ENCODE measurements at places on chromosomes 1 and 21.

DNA sequence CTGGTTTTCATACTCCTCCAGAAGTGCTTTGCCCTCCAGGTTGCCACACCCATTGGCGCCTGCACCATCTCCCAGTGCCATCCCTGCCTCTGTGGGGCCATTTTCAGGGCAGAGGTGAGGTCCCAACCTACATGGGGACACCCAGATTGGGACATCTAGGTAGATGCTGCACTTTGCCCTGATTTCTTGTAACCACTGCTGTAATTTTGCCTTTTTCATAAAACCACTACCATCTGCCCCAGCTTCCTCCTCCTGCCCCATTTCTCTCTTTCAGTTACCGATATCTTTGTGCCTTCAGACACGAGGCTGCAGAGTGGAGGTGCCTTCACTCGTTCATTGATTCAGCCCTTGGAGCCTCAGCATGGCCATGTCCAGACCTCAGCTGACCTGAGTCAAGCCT is 21.4 kb downstream of the FAAH start:
- DNase-seq = no peak

DNA sequence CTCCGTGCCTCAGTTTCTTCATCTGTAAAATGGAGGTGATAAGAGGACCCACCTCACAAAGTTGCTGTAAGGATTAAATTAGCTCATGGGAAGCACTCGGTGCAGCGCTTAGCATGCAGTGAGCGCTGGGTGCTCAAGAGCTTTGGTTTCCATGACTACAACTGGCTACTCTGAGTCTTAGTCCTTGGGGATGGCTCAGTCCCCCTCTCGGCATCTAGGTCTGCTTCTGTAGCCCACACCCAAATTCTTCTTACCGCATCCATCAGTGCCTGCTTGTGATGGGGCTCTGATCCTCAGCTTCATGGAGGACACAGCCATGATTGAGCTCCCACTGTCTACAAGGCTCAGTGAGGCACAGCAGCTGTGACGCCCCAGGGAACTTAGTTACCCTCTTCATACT is 159.0 kb downstream of the ACTL8 start:
- no peak for DNase-seq

DNA sequence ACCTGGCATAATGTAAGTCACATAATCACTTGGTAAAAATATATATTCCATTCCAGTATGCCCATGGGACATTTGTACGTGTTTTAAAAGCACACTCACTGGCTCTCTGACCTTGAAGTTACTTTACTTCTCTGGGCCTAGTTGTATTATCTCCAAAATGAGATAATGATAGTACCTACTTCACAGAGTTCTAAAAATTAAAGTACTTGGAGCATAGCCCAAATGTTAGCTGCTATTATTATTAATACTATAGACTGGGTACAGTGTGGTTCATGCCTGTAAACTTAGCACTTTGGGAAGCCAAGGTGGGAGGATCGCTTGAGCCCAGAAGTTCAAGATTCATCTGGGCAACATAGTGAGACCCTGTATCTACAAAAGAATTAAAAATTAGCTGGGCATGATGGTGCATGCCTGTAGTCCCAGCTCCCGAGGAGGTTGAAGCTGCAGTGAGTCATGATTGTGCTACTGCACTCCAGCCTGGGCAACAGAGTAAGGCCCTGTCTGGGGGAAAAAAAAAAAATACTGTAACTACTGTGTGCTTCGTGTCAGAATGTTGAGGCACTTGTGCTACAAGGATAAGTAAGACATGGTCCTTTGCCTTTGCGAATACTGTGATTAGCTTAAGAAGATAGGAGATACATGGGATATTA is 45.7 kb downstream of the TDRD5 start:
- DNase-seq = no peak

GRCh38 chr21:36756527-36756926 is 57.6 kb downstream of the SIM2 start:
- no peak for DNase-seq

- DNase-seq = no peak
Measured at GRCh38 chr1:186188736-186189135, 186.3 kb downstream of the TPR start.

DNA sequence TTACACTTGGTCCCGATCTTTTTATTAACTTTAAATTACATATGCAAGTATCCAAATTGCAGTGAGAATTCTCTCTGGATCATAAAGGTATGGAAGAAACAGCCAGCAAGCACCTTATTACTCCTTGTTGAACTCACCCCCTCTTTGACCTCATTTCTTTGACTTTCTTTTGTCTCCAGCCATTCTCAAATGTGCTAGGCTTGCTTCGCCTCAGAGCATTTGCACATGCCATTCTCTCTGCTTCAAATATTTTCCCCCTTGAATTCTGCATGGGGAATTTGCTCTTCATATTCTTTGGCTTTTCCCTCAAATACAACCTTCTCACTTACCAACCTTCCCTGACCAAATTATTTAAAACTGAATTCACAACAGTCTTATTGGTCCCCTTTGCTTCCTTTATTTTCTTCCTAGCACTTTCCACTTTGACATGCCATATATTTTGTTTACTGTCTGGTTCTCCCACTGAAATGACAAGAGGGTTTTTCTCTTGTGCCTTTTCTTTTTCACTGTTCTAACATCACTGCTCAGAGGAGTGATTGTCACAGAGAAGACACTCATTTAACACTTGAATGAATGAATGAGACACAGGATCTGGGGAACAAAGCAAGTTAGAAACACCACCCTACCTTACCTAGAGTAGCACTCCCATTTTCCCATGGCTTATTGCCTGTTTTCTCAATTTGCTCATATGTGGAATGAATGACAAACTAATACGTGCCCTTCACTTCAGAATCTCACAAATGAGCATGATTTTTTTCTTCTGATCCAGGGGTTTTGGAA is 1.4 kb upstream of the PGBD2 start:
- DNase-seq = no peak

DNA sequence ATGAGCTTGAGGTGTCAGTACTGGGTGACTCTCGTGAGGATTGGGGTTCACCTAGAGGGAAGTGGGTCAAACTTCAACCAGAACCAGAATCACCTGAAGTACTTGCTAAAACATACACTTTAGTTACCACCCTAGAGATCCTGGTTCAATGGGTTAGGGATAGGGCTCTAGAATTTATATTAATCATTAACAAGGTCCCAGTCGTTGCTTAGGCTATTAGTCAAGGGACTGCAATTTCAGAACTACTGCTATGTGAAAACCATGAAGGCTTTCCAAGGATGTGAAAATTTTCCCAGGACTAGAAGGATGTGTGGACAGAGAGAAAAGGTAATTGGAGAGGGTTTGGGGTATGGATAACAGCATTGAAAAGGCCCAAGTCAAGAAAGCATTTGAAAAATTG is 162.6 kb downstream of the GRIK1 start:
- no peak for DNase-seq

- DNase-seq = no peak
Measured at GRCh38 chr1:176462674-176463378, at the start of gene PAPPA2. TSS of gene PAPPA2 (plus strand) at chr1:176463175. CDS start at chr1:176556323, 93,148 bp downstream.

GRCh38 chr1:162562470-162562828 is 927 bp downstream of the UAP1 start:
- DNase-seq = peak; percentile 39

GRCh38 chr1:202807926-202808757 is at the start of gene KDM5B:
TSS of gene KDM5B (minus strand) at chr1:202808421. CDS start at chr1:202808305, 116 bp downstream.
- peak; percentile 55 for DNase-seq

DNA sequence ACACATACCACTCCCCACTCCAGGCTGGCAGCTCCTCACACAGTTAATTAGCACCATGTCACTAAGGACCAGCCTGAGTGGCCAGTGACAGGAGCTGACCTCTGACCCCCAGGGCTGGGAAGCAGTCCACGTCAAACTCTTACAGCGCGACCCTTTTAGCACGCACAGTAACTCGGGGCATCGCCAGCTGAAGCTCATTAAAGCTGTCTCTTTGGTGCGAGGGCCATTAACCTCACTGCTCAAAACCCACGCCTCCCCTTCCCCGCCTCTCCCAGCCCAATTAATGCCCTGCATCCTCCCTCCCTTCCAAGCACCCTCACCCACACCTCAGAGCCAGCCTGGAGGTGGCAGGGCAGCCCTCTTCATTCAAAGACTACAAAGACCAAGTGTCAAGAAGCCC is 31.7 kb downstream of the DMAP1 start:
- DNase-seq = no peak

- peak; percentile 27 for DNase-seq
Measured at GRCh38 chr1:178277793-178278530, 184.1 kb downstream of the RASAL2 start.

GRCh38 chr1:54273092-54273794 is 73.3 kb downstream of the MRPL37 start:
- no peak for DNase-seq

DNA sequence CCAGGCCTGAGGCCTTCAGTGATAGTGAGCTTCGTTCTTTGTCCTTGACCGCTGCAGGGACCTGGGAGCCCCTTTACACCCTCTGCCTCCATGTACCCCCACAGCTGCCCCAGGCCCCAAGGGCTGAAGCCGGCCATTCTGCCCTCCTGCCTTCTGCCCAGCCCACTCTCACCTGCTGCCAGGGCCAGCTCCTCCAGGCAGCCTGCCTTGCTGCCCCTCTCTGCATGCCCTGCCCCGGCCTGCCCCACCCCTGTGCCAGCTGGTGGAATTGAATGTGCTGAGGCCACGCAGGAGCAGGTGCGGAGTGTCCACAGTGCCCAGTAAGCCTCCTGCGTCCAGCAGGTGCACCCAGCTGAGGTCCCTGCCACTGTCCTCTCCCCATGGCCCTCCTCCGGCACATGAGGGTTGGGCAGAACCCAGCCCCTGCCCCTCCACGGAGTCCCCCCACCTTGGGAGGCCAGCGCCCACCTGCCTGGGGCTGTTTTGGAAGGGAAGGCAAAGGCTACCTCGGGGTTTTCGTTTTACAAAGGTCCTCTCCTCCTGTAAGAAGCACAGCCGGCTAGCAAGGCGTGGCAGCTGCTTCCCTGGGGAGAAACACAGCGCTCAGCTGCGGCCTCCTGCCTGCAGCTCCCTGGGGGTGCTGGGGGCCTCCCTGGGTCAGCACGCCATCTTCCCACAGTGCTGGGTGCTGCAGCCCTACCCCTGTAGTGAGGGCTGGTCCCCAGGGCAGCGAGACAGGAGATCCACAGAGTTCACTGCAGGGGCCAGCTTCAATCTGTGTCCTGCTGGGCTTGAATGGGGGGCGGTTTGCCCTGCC is 21.0 kb downstream of the MMEL1 start:
- no peak for DNase-seq

DNA sequence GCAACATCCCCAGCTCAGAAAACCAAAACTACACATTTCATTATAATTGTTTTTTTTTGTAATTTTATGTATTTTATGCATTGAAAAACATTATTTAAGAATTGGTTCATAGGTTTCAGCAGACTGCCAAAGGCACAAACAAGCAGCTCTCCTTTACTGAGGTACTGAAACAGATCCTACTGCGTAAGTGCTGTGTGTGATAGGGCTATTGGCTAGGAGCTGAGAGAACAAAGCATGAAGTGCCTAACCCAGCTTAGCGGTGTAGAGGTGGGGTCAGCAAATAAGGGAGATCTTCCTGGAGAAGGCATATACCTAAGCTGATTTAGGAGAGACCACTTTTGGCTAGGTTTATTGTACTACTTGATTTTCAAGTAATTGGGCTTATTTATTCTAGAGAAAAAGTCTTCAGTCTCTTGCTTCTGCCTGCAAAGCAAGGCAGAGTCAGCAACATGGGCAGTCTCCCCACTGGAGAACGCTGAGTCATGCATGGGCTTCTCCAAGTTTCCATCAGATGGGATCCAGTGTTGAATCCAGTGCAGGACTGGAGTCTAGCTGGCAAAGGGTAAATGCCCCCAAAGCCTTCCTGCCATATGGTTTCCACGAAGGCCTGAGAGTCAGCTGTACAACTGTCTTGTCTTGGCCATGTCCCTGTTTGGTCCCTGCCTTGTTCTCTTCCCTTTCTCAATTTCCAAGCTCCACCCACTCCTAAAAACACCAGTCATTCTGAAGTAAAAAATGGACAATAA is 18.0 kb upstream of the YTHDF2 start:
- DNase-seq = no peak

GRCh38 chr1:241406421-241406820 is 49.4 kb upstream of the RGS7 start:
- DNase-seq = no peak

DNA sequence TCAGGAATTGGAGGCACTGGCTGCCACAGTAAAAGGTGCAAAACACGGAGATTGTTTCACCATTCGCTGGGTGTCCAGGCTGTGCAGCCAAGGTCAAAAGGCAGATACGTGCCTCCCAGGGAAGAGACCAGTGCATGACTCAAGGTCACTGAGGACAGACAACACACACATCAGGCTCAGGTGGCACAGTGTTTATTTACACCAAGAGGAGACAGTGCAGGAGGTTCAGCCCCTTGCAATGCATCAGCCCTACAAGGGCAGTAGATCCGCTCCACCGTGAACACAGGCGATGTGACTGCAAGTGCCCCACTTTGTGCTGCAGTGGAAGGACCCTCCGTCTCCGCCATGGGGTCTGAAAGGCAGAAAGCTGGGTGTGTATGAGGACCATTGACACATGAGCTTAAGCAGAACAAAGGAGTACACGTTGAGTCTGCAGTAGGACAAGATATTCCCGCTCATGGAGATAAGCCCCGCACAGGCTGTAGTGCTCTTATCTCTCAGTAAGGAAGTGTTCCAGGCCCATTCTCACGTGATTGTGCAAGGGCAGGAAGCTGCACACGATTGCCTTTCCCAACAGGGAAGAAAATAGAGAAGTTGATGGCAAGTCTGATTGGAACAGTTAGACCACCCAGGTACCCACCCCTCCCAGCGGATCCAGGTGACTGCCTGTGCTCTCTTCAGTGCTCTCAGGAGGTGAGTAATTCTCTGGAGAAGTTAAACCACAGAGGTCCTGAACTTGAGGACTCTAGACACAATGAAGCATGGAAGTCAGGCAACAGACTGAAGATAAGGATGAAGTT is 37.5 kb upstream of the QSOX1 start:
- peak; percentile 49 for DNase-seq

DNA sequence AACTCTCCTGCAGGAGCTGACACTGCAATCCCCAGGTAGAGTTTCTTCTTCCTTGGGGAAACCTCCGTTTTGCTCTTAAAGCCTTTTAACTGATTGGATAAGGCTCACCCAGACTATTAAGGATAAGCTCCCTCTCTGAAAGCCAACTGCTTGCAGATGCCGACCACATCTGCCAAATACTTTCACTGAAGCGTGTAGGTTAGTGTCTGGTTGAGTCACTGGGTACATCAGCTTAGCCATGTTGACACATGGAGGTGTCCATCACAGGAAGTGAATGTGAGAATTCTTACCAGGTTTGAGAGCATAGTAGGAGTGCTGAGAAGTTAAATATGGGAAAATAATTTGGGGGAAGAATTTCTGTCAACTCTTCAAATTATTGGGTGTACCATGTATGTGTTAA is 202.0 kb downstream of the AJAP1 start:
- DNase-seq = no peak

- no peak for DNase-seq
Measured at GRCh38 chr1:113391649-113392271, 1.4 kb downstream of the MAGI3 start.

GRCh38 chr1:58654322-58654721 is 45.5 kb downstream of the MYSM1 start:
- no peak for DNase-seq

GRCh38 chr1:145695821-145696629 is 11.1 kb downstream of the PDZK1 start:
- DNase-seq = peak; percentile 27

Data from Kasumi-1 (cell line).